ENCODE measurements at places on chromosomes 6 and 20.

GRCh38 chr6:25053875-25054371, 118.2 kb upstream of the RIPOR2 start:
- DNase-seq = peak; percentile 59

DNA sequence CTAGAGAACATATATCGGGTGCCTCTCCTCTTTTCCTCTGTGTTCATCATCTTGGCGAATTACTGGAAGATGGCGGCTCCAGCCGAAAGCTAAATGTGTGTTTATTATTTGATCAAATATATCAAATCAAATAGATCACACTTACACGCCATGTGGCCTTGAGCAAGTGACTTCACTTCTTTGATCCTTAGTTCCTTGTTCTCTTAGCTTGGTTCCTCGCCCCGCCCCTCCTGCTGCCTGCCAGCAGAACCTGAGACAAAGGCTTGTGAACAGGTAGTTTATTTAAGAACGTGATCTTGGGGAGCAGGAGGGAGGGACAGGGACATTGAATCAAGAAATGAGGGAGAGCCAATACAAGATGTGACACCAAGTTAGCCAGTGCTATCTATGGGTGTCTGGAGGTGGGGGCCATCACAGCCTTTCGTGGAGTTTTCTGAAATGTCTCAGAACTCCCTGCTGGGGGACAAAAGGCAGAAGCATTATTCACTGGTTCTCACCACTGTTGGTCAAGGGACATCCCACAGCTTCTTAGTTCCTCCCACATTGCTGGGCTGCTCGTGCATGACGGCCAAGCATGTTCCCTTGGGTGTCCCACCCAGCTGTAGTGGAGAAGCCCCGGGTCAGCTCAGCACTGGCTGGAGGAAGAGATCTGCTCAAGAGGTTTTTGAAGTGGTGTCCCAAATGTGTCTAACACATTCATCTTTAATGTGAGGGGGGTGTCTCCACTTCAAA, 44.9 kb upstream of the RNF24 start:
- no peak for DNase-seq

DNA sequence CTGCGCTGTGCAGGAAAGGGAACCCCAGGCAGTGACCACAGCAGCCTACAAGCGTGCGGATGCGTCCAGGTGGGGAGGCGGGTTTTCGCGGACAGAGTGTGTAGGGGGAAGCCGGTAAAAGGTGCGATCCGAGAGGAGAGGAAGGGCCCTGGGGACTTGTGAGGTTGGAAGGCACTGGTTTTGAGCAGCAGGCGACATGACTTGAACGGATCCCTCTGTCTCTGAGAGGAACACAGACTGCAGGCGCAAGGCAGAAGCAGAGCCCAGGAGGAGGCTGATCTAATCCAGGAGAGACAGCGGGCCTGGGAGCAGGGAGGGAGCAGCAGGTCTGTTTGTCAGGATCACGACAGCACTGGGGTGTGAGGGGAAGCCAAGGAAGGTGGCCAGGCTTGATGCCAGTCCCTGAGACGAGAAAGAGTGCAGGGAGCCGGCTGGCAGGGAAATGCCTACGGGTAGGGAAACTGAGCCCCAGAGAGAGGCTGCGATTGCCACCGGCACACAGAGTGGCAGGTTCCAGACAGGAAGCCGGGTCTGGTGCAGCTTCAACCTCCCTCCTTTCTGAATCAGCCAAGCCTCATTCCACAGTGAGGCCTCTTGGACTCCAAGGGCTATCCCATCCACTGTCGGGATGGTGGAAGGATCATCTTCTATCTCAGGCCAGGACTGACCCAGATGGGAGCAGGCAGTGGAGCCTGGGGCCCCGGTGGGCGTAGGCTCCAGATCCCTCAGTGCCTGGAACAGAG, 57.1 kb downstream of the HNF4A start:
- DNase-seq = no peak

- no peak for DNase-seq
These were observed 81.8 kb downstream of the MLIP start for GRCh38 chr6:54192993-54193392.

Measured in AG04450 (cell line).